Fibroblast of skin of scalp (primary cell): ENCODE measurements at places on chromosomes 13 and 19.
A peak's percentile ranks its signal among the peaks of the same experiment; 100 is the strongest.

DNA sequence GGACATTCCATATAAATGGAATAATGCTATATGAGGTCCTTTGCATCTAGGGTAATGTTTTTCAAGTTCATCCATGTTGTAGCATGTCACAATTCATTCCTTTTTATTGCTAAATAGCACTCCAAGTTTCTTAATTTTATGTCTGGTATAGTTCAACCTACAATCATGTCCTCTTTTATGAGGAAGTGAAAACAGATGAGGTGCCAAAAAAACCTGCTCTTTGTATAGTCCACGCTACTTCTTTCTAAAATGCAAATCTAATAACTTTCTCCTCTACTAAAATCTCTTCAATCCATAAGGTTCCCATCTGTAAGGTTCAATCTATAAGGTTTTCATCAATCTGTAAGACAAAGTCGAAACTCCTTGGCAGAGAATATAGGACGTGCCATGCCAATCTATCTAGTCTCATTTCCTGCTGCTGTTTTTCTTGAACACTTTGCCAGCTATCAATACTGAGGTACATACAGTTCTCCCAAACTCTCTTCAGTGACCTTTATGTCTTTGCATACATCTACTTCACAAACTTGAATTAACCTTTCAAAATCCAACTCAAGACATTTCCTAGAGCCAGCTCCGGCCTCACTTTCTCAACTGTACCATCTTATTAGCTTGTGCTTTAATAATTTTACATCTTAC lies 33.7 kb downstream of the INTS6 start:
- no peak for DNase-seq

DNA sequence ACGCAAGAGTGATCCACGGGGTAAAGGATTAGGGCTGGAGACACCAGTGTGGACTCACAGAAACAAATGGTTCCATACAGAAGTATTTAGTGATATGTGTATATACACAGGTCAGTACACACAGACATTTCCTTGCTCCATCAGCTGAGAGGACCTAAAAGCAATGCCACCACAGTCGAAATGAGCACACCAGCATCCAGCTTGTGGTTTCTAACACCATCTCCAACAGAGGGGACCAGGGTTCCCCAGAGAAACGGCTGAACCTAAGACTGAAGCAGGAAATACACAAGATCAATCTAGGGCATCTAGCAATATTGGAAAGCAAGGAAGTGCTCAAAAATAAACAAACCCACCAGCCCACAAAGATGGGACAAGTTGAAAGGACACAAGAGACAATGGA lies 7.6 kb downstream of the GGACT start:
- DNase-seq, result no peak

GRCh38 chr13:84118839-84119409 lies 236.7 kb upstream of the SLITRK1 start:
- peak; percentile 10 for DNase-seq

- peak; percentile 97 for DNase-seq
These were observed at the start of gene COX6B1 for GRCh38 chr19:35648017-35648961. Gene COX6B1, plus strand, starts transcription at chr19:35648323. Its CDS starts 2,921 bp downstream, at chr19:35651244.

- no peak for DNase-seq
These were observed 23.2 kb downstream of the RFX2 start for GRCh38 chr19:6087074-6087571.

GRCh38 chr13:62887046-62887445 lies 1471.4 kb upstream of the PCDH20 start:
- DNase-seq, result no peak

- DNase-seq, result no peak
These were observed 1.4 kb downstream of the PLIN4 start for GRCh38 chr19:4516939-4517300.

GRCh38 chr19:7953060-7953459 lies 9.6 kb upstream of the TIMM44 start:
- DNase-seq, result peak; percentile 33

GRCh38 chr19:4098493-4098892 lies 25.4 kb downstream of the MAP2K2 start:
- no peak for DNase-seq

GRCh38 chr19:24177686-24178085 lies 90.7 kb downstream of the ZNF254 start:
- DNase-seq, result no peak

GRCh38 chr19:38653028-38653571 lies 5.7 kb downstream of the ACTN4 start:
- DNase-seq, result no peak

DNA sequence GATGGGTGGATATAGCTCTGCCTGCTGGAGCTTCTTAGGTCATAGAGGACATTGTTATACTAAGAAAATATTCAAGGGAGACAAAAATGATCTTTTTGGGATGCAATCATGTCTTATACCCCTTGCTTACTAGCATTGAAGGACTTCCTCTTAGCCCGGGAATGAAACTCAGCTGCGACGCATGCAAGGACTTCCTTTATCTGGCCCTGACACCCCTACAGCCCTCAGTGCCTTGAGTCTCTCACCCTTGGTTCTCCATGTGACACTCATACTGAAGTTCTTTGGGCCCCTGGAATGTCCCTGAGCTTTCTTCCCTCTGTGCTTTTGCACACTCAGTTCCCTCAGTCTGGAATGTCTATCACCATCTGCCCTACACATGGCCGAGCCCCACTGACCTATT lies 72.5 kb upstream of the MTIF3 start:
- no peak for DNase-seq

- DNase-seq, result peak; percentile 35
These were observed 10.4 kb downstream of the ATP4B start for GRCh38 chr13:113647351-113648215.

DNA sequence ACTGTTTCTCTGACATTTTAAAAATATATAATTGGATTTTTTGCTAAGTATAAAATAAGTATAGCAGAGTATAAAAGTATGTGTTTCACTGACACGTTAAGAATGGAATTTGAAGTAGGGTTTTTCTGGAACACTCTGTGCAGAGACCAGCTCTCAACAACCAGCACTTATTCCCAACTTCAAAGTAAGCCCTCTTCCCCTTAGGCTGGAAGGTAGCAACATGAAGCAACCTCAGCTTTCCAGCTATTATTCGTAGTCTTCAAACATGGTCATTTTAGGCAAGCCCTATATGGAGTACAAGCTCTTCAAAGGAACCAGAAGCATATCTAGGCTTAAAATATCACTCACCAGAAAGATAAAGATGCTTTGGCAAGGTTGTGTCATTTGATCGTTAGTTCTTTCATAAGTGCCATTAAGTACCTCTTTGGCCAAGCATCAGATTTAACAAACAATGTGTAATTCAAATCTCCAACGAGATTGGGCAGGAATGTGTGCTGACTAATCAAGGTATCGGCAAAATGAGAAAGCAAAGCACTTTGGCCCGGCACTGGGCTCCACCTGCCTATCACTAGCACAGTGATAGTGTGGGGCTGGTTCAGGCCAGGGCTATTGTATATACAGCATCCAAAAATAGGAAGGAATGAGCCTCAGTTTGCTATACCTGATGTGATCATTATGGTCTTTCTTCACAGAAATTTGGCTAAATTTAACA lies 95.9 kb upstream of the FREM2 start:
- DNase-seq, result no peak

- DNase-seq, result no peak
These were observed 72.3 kb upstream of the RFC3 start for GRCh38 chr13:33745370-33746324.

DNA sequence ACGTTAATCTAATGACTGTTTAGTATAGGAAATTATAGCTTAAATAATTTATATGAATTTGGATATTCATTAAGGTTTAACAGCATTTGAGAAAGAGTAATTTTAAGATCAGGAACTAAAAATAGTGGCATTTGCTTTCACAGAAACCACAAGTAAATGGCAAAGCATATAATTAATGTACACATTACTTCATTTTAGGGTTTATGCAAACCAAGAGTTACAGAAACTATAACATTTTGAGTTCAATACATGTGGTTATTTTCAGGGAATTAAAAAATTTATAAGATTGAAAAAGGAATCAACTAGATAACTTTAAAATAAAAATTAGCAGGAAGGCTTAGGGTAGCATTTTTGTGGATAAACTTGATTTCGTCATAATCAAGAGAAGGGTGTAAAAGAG lies 151.7 kb upstream of the MIR17HG start:
- no peak for DNase-seq

DNA sequence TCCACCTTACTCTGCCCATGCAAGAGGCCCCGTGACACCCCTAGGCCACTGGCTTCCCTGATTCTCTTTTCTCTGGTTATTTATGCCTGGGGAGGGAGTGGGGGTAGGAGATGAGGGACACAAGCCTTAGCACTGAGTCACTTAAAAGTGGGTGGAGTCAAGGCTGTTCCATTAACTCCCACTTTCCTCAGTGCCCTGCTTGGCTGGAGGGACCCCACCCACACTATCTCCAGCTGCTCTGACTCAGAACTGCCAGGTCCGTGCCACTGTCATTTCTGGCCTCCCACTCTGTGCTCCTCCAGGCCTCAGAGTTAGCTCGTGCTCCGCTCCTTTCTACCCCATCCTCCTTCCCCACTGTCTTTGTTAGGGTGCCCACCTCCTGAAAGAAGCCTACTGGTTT lies 113.4 kb upstream of the UQCRFS1 start:
- no peak for DNase-seq

GRCh38 chr13:87941226-87941625 lies 270.1 kb downstream of the SLITRK5 start:
- DNase-seq, result no peak

DNA sequence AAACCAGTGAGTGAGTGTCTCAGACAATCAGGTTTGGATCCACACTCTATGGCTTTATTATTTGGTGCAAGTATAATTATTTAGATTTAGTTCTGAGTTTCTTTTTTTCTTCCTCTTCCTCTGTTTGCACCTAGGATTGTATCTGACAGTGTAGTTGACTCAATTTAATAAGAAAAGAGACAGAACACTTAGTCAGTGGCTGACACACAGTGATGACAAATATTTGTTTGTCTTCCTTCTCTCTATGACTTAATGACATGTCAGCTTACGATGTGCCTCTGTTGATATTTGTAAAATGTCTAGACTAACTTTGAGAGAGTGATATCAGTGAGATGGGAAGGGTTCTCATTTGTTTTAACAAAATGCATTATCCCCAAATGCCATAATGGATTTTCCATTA lies 129.5 kb upstream of the SLC10A2 start:
- DNase-seq, result no peak

DNA sequence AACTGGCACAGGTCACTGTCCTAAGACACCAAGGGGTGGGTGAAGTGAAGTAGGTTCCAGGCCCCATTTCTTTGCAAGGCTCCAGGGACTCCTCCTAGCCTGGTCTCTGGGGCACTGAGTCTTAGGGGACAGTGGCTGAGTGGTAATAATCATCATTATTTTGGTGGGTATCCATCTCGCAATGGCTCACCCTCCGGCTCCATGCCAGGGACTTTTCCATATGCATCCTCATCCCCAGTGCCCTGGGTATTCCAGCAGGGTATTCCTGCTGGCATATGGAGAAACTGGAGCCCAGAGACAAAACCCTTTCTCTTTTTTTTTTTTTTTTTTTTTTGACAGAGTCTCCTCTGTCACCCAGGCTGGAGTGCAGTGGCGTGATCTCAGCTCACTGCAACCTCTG lies 2.5 kb downstream of the PDE4A start:
- DNase-seq, result no peak

DNA sequence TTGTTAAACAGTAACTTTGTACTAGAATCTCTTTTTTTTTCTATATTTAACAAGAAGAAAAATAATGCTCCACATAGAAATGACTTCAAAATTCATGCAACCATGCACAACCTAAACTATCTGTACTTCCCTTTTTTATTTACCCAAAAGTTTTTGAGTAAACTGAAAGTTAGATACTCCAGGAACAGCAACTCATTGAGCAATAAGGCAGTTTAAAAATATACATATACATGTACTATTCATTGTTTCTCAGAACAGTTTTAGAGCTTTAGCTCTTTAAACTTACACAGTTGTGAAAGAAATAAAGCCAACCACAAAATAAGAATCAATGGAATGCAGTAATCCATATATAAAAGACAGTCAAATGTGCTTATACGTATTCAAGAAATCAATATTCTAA lies 39.2 kb downstream of the MTMR6 start:
- DNase-seq, result no peak

GRCh38 chr19:10095948-10096614 lies 6.4 kb downstream of the ANGPTL6 start:
- DNase-seq, result peak; percentile 93

GRCh38 chr19:33241530-33242101 lies 16.0 kb upstream of the SLC7A10 start:
- peak; percentile 9 for DNase-seq

GRCh38 chr19:32251634-32252332 lies 93.6 kb upstream of the ZNF507 start:
- no peak for DNase-seq

- no peak for DNase-seq
These were observed 284.8 kb upstream of the SOX21 start for GRCh38 chr13:94997126-94997525.

DNA sequence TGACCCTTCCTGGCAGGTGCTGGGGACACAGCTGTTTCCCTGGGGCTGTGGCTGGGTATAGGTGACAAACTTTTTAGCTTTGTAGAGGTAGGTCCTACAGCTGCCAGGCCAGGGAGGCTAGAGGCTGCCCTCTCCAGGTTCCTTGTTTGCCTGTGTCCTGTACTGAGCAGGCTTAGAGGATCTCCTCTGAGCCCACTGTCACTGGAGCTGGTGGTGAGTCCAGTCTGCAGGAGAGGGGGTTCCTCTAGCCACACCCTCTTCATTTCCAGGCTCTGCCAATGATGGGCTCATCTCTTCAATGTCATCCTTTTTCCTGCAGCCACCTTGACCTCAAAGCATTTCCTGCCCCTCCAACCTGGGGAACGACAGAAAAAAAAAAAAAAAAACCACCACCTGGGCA lies 12.6 kb upstream of the RAB11B start:
- no peak for DNase-seq

DNA sequence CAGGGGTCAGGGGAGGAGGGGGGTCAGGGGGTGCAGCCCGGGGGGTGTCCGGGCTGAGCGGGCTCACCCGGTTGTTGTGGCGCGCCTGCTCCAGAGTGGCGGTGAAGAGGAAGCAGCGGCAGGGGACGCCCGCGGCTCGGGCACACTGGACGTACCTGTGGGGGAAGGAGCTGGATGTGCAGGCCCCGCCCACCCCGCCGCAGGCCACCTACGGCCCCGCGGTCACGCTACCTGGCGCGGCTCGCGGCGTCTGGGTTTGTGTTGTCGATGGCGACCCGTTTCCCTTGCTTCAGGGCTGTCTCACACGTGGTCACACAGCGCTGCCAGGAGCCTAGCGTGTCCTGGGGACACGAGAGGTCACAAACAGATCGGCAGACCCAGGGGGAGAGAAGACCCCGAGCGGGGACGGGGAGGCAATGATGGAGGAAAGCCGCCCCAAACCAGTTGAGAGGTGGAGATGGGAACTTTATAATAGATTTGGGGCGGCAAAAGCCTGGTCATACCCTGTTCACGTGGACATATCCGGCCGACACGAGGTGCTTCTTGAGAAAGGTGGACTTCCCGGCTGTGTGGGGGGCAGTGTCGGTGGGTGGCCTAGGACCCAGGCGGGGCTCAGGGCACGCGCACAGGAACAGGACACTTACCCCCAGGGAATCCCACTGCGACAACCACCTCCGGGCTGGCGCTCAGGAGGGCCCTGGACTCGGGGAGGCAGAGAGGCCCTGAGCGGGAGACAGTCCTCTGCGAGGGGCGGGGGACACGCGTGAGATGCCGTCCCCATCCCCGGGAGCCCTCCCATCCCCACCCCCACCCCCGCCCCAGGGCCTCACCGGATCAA lies 5.6 kb downstream of the PNKP start:
- no peak for DNase-seq

GRCh38 chr13:41699759-41700158 lies 242.4 kb downstream of the RGCC start:
- DNase-seq, result no peak
